ENCODE measurements at places on chromosomes 3 and 15. TPM values are rescaled to one million over a fixed set of nuclear protein-coding genes. Genes with fewer than 3 reads are reported as not detected.

Gene GABRA5
- not detected for total RNA-seq

Gene SERPINI2
- not detected for total RNA-seq

Gene LIPC
- 1.5 TPM for total RNA-seq

Gene GLDN
- total RNA-seq: not detected

Gene PLA1A
- not detected for total RNA-seq

Gene GCNT3
- not detected for total RNA-seq

Gene DNAJC19
- 45.7 TPM for total RNA-seq

Gene SLC6A1
- not detected for total RNA-seq

Gene PLSCR2
- total RNA-seq: not detected

Gene LRRC31
- total RNA-seq: not detected

Gene CADM2
- total RNA-seq: not detected

Gene MKRN2OS
- total RNA-seq: not detected

Gene SGO1
- total RNA-seq: 42.4 TPM

Gene C3orf22
- not detected for total RNA-seq

Gene SPSB4
- not detected for total RNA-seq

Gene CCDC191
- total RNA-seq: 2.9 TPM

Gene CCNL1
- total RNA-seq: 258 TPM

Gene ZNF774
- total RNA-seq: 1.1 TPM

Gene GOLGA6L7
- total RNA-seq: not detected

Gene GOLGA8S
- 0.31 TPM for total RNA-seq

Gene TRIM42
- total RNA-seq: not detected

Gene PLSCR5
- not detected for total RNA-seq

Gene C3orf49
- not detected for total RNA-seq

Gene WDR93
- total RNA-seq: not detected

Gene ST6GAL1
- 183 TPM for total RNA-seq

Gene LRRIQ4
- total RNA-seq: not detected

Measured in activated CD4-positive, alpha-beta T cell treated with anti-CD3 and anti-CD28 coated beads, Interleukin-2, amount 10 ng/mL, durations not matched to agents 7 days and 5 days (primary cell).